Breast epithelium (tissue), 4 donors: ENCODE measurements at places on chromosomes 1 and 21.

DNA sequence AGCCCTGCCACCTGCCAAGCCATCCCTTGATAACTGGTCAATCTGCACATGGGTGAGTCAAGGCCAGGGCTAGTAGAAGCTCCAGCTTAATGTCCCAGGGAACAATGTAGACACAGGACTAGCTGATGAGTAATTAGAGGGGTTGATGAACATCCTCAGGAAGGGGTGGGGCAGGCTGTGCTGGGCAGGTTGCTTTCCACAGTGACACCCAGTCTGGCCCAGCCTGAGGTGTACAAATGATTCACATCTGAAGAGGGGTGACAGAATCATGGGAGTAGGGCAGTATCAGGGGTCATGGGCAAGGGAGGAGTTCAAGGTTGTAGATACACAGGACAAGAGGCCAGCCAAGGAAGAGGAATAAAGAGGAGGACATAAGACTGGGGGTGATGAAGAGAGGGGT, 4.3 kb downstream of the LPAR3 start:
- DNase-seq: no peak

GRCh38 chr1:162035241-162035640, 11.6 kb upstream of the OLFML2B start:
- DNase-seq: no peak

- DNase-seq: no peak
These were observed 865 bp downstream of the ADPRS start for GRCh38 chr1:36089393-36090121.

GRCh38 chr1:214683621-214684020, 80.6 kb downstream of the CENPF start:
- DNase-seq: no peak

GRCh38 chr21:17570786-17571185, 41.9 kb downstream of the BTG3 start:
- no peak for DNase-seq

DNA sequence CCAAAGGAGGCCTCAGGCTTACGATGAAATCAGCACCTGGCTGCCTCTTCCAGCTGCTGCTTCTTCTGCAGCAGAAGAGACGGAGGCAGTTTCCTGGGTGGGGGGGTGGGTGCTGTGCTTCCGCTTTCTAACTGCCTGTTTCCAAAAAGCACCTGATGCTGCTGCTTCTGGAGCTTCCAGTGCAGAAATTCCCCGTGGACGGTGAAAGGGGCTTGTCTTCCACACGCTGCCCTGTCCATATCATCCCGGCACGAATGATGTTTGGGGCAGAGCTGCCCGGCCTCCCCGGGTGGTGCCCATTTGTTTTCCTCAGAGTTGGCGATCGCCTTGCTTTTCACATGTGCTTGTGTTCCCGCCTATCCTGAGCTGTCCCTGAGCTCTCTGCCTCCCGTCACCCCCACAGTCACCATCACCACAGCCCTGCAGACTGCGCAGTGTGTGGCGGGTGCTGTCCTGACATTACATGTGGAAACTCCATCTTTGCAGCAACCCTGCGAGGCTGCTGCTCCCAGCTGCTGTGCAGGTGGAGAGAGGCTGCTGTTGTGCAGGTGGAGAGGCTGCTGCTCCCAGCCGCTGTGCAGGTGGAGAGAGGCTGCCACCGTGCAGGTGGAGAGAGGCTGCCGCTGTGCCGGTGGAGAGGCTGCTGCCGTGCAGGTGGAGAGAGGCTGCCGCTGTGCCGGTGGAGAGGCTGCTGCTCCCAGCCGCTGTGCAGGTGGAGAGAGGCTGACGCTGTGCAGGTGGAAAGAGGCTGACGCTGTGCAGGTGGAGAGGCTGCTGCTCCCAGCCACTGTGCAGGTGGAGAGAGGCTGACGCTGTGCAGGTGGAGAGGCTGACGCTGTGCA, 1.8 kb downstream of the TTLL10 start:
- no peak for DNase-seq

DNA sequence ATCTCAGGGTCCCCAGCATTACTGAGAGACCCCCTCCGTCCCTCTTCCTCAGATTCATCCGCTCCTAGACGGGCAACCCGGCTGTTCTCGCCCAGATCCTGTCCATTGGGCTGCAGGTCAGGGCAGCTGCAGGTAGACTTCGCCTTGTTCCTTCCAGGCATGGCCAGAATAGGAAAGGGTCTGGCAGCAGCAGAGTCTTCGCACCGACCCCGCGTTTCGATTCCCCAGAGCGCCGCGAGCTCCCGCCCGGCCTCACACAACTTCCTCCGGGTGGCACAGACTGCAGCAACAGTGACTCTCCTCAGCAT, 265 bp downstream of the NRDC start:
- DNase-seq: no peak

DNA sequence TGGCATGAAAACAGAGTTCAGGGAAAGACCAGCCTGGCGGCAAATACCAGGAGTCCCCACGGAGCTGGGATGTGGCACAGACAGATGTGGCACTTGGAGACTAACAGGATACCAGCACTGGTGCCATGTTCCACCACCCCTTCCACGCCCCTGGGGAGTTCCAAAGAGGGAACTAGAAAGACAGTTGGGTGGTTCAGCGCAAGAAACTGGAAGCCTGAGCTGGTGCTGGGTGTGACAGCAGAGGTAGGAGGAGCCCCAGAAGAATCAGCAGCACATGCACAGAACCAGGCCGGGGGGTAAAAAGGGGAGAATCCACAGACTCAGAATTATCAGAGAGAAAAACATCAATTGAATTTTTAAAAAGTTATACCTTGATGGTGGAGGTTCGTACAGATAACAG, 22.4 kb downstream of the DDX20 start:
- no peak for DNase-seq

- DNase-seq: peak; percentile 2
These were observed 5.9 kb upstream of the TFF2 start for GRCh38 chr21:42356650-42357049.

DNA sequence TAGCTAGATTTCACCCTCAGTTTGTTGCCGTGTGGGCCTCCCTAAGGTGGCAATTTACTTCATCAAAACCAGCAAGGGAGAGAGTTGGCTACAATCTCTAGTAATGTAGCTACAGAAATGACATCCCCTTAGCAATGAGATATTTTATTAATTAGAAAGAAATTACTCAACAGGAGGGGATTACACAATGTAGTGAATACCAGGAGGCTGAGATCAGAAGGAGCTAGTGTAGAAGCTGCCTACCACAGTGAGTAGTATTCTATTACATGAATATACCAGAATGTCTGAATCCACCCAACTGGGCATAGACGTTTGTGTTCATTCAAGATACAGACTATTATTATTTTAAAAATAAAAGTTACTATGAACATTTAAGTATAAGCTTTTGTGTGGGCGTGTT, 868.2 kb upstream of the CXADR start:
- DNase-seq: no peak

GRCh38 chr1:36573445-36573844, 90.7 kb upstream of the CSF3R start:
- no peak for DNase-seq

GRCh38 chr1:235998812-235999211, 66.1 kb downstream of the NID1 start:
- no peak for DNase-seq

DNA sequence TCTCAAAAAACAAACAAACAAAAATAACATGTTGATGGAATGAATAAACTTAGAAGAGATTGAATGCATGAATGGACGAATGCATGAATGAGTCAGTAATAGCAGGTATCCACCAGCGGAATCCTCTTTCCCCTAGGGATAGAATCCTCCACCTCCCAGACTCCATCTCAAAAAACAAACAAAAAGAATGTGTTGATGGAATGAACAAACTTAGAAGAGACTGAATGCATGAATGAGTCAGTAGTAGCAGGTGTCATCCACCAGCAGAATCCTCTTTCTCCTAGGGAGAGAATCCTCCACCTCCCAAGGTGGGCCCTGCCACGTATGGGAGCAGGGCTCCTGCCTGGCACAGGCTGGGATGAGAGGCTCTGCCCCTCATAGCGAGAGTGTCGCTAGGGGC, 26.8 kb upstream of the RNF19B start:
- DNase-seq: no peak

DNA sequence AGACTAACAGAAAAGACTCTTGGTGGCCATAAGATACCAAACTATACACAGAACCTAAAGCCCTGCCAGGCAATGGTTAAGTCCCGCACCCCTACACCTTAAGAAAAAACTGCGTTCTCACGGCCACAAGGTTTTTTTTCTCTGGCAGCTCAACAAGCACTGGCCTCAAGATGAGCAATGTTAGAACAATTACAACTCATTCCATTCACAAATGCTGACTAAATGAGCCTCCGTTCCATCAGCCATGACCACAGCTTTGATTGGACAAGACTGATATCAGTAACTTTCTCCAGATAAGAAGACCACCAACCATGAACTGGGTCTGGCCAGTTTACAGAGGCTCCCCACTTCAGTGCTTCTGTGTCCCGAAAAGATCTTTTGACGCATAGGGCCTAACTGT, 31.9 kb downstream of the SEC16B start:
- DNase-seq: no peak

DNA sequence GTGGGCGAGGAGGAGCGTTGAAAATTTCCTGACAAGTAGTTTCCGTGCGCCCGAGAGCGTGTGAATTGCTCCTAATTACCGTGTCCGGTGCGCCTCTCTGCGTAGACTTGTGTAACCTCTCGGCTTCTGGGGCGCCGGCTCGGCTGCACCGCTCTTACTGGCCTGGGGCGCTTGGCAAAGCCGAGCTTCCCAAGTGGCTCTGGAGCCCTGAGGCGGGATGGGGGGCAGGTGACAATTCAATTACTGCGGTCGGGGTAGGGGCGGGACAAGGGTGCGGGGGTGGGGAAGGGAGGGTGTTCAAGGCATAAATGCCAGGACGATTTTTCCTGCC, 392 bp upstream of the DMRTA2 start:
- no peak for DNase-seq

DNA sequence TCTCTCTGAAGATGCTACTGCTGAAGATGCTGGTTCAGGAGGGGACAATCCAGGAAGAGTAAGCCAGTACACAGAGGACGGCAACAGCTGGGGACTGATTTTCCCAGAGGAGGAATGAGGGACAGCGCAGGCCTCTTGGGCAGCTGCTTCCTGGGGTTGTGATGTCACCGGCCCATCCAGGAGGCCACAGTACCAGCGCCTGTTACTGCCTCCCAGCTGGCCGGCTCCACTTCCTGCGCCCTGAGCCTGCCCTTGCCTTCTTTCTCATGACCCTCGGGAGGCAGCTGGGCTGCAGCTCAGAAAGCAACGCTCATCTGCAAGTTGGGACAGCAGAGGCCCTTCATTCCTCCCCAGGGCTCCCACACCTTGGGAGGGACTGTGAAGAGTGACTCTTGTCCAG, 21.9 kb upstream of the ID3 start:
- DNase-seq: no peak

GRCh38 chr1:100683448-100684349, 35.8 kb upstream of the VCAM1 start:
- DNase-seq: no peak

DNA sequence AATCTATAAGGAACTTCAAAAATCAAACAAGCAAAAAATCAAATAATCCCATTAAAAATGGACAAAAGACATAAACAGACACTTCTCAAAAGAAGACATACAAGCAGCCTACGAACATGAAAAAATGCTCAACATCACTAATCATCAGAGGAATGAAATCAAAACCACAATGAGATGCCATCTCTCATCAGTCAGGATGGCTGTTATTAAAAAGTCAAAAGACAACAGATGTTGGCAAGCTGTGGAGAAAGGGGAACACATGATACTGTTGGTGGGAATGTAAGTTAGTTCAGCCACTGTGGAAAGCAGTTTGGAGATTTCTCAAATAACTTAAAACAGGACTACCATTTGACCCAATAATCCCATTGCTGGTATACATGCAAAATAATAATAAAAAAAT, 226.4 kb downstream of the S1PR1 start:
- no peak for DNase-seq

GRCh38 chr1:25707280-25708016, 90.9 kb downstream of the MAN1C1 start:
- no peak for DNase-seq

- no peak for DNase-seq
These were observed 6.5 kb downstream of the SDF4 start for GRCh38 chr1:1225238-1225845.

DNA sequence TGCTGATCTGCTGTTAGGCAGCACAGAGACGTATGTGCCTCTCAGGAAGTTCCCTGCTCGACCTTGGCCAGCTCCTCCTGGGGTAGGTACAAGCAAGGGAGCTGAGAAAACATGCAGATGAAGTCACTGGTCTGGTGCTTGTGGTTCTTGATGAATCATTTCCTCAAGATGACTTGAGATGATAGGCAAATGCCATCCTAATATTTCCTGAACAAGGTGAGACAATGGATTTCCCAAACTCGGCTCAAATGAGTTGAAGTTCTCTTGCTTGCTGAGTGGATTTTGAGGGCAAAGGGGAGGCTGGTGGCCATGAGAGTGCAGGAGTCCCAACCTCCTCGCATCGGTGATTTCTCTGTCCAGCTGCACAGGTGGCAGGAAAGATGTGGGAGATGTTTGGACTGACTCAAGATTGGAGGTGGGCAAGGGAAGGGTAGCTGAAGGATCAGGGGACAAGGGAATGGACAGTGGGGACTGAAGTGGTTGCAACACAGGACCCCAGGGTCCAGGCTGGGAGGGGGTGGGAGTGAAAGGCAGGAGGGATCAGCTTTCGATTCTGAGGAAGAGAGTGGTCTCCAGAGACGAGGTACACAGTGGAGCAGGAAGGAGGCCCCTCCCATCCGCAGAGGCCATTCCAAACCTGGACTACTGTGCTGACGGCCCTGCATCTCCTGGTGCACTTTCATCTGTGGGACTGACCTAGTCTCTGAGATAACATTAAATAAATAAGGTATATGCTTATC, 63.9 kb downstream of the CAPN2 start:
- DNase-seq: no peak

DNA sequence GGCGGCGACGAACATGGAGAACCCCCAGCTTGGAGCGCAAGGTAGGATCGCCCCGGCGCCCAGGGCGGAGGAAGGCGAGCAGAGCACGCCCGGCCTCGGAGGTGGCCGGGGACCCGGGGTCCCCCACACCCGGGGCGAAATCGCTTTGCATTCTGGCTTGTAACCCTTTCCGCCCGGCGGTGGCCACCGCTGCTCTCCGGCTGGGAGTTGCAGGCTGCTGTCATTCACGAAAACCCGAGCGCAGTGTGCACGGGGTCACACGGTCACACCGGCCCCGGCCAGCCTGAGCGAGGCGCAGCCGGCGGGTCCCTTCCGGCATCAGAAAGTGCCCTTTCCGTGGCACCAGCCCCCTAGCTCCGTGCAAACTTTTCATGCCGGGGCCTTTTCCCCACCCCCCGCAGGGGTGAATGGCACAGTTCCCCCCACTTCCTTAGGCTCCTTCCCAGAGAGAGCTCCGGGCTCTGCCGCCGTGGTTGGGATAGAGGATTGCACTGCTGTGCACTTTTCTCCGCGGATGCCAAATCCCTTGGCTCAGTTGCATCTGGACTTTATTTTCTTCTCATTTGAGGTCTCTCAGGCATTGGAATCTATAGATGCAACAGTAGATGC, 802 bp downstream of the KAZN start:
- DNase-seq: no peak

- DNase-seq: no peak
These were observed 26.3 kb downstream of the AHDC1 start for GRCh38 chr1:27577504-27578188.

GRCh38 chr21:41169701-41170100, 1.7 kb downstream of the BACE2 start:
- no peak for DNase-seq

GRCh38 chr1:220157738-220158137, 63.8 kb downstream of the IARS2 start:
- DNase-seq: no peak

- DNase-seq: no peak
These were observed 19.9 kb downstream of the LCE3E start for GRCh38 chr1:152546704-152547103.
